Chondrocyte (in vitro differentiated cells): ENCODE measurements at places on chromosomes 16 and 17. TPM values are rescaled to one million over a fixed set of nuclear protein-coding genes. Genes with fewer than 3 reads are reported as not detected.

Gene GP1BA
- total RNA-seq = not detected in 3 replicates

Gene C16orf86
- total RNA-seq = 0.82 to 3.1 TPM (median 0.85 TPM) in 3 replicates

Gene NPIPB4
- 78.5 to 116 TPM (median 81.4 TPM) in 3 replicates for total RNA-seq

Gene SMIM36
- total RNA-seq = not detected in 3 replicates

- H3K4me1 ChIP-seq = peaks cover 11% of the 10 kb centered on the region
- no peak overlapping the region for H3K27ac ChIP-seq
- H3K36me3 ChIP-seq = no peaks in the 10 kb centered on the region
These were observed 73.4 kb downstream of the HS3ST3B1 start for GRCh38 chr17:14374268-14374667.

DNA sequence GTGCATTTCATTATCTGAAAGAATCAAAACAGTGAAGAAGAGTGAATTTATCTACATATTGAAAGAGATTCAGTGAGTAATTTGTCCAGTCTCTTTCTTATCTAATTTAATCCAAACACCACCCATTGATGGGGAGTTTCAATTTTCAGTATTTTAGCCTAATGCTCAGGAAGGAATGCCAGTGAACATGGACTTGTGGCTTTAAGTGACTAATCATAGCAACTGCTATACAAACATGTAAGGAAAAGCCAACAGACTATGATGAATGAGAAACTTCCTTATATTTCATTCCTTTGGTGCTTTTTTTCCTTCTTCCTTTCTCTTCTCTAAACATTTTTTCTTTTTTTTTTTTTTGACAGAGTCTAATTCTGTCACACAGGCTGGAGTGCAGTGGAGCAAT is 885.8 kb downstream of the KCNJ2 start:
- no peak overlapping the region for H3K27ac ChIP-seq
- H3K36me3 ChIP-seq = no peaks in the 10 kb centered on the region
- peaks cover 15% of the 10 kb centered on the region for H3K4me1 ChIP-seq
- DNase-seq = no peak
- no peak overlapping the region for H3K4me3 ChIP-seq

- no peak overlapping the region for H3K27ac ChIP-seq
- DNase-seq = no peak
- H3K4me3 ChIP-seq = peak overlapping the region; percentile 10
- peaks cover 21% of the 10 kb centered on the region for H3K4me1 ChIP-seq
- no peaks in the 10 kb centered on the region for H3K36me3 ChIP-seq
- H3K27me3 ChIP-seq = no peaks in the 10 kb centered on the region
These were observed 41.2 kb upstream of the HAS3 start for GRCh38 chr16:69064124-69064763.

- peaks cover 41% of the 10 kb centered on the region for H3K4me1 ChIP-seq
- peak overlapping the region; percentile 71 for H3K27ac ChIP-seq
- no peak for DNase-seq
- H3K36me3 ChIP-seq = no peaks in the 10 kb centered on the region
- H3K27me3 ChIP-seq = no peaks in the 10 kb centered on the region
These were observed 584 bp upstream of the STAT5B start for GRCh38 chr17:42276609-42277341.

DNA sequence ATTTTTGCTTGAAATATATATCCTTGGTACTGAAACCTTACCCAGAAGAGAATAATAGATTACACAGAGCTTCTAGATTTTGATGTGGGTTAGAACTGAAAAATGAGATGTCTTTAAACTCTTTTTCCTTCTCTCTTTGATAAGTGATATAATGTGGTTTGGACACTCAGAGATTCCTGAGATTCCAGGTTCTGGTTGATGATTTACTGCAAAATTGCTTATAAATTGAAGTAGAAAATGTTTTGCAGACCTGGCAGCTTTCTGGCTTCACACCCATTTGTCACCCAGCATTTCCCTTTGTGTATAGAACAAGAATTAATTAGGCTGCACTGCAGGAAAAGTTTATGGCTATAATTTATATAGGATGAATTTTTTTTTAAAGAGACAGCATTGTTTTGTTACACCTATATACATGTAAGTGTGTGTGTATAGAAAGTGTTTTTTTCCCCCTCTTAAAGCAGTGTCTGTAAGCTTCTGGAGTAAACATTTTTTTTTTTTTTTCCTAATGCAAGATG is 23.5 kb downstream of the AATF start:
- DNase-seq = no peak
- H3K4me1 ChIP-seq = peaks cover 10% of the 10 kb centered on the region
- H3K36me3 ChIP-seq = peaks cover 14% of the 10 kb centered on the region
- no peaks in the 10 kb centered on the region for H3K27me3 ChIP-seq

- H3K27me3 ChIP-seq = peaks cover 2% of the 10 kb centered on the region
- no peak overlapping the region for H3K27ac ChIP-seq
These were observed 69.8 kb upstream of the WSCD1 start for GRCh38 chr17:6000426-6000825.

DNA sequence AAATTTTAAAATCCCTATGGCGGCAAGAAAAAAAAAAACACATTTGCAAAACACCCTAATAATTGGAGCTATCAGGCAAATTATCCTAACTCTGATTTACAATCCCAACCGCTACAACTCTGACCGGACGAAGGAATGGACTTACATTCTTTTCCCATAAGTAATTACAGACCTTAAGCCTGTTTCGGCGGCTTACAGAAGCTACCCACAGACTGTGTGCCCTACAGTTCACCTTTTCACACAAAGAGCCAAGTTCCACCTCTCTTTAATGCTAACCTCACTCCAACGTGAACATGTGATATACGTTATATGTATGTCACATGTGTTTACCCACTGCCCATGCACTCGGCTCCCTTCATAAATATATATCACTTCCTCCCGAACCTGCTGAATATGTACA is 8.7 kb upstream of the MEAK7 start:
- DNase-seq = no peak
- no peaks in the 10 kb centered on the region for H3K36me3 ChIP-seq
- peak overlapping the region; percentile 82 for H3K27ac ChIP-seq
- H3K27me3 ChIP-seq = peaks cover 1% of the 10 kb centered on the region

- H3K36me3 ChIP-seq = peaks cover 1% of the 10 kb centered on the region
- H3K4me1 ChIP-seq = peaks cover 84% of the 10 kb centered on the region
- H3K4me3 ChIP-seq = no peak overlapping the region
- peak overlapping the region; percentile 94 for H3K27ac ChIP-seq
- no peak for DNase-seq
- no peaks in the 10 kb centered on the region for H3K27me3 ChIP-seq
These were observed 54.4 kb upstream of the LGALS9 start for GRCh38 chr17:27576477-27577083.

DNA sequence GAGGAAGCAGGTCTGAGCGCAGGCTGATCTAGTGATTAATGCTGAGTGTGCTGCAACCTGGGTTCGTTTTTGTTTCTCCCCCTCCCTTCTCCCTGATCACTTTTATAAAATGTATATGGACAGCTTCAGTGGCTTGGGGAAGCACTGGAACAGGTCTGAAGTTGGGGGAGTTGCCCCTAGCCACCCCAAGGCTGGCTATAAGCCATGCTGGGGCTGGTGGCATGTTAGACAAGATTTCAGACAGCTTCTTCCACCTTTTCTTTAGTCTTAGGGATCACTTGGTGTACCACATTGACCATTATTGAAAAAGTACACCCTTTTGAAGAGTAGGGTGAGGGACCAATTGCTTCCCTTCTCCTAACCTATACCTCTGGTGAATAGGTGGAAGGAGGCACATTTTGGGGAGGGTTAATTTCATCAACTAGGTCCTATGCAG is 3.8 kb upstream of the VAC14 start:
- no peak for DNase-seq
- H3K4me3 ChIP-seq = no peak overlapping the region
- peak overlapping the region; percentile 83 for H3K27ac ChIP-seq
- no peaks in the 10 kb centered on the region for H3K36me3 ChIP-seq
- peaks cover 48% of the 10 kb centered on the region for H3K4me1 ChIP-seq

- peak overlapping the region; percentile 93 for H3K27ac ChIP-seq
- H3K4me1 ChIP-seq = peaks cover 87% of the 10 kb centered on the region
- H3K4me3 ChIP-seq = peak overlapping the region; percentile 2
These were observed 10.6 kb downstream of the ZFHX3 start for GRCh38 chr16:73037331-73037745.

GRCh38 chr16:55136356-55137150 is 187.4 kb upstream of the IRX6 start:
- DNase-seq = no peak
- H3K4me3 ChIP-seq = no peak overlapping the region
- no peaks in the 10 kb centered on the region for H3K4me1 ChIP-seq
- H3K27me3 ChIP-seq = peaks cover 5% of the 10 kb centered on the region
- no peaks in the 10 kb centered on the region for H3K36me3 ChIP-seq

DNA sequence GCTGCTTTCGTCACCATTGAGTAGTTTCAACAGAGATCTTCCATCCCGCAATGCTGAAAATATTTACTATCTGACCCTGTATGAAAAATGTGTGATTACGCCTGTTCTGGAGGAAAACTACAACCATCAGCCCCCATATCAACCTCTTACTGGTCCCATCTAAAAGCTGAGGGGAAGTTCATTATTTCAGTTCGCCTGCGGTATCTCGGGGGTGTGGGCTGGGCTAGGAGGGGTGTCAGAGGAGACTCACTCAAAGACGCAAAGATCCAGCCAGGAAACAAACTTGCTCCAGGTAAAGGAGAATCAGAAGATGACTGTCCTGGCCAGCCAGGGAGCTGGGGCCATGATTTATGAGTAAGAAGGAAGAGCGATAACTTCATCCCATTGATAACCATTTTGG is 13.7 kb downstream of the CACNG1 start:
- H3K4me1 ChIP-seq = peaks cover 2% of the 10 kb centered on the region
- H3K36me3 ChIP-seq = peaks cover 6% of the 10 kb centered on the region
- no peak overlapping the region for H3K4me3 ChIP-seq
- no peak for DNase-seq
- H3K27me3 ChIP-seq = no peaks in the 10 kb centered on the region
- H3K27ac ChIP-seq = no peak overlapping the region

GRCh38 chr17:40307740-40308239 is 1.2 kb upstream of the RARA start:
- H3K4me1 ChIP-seq = peaks cover 23% of the 10 kb centered on the region
- H3K4me3 ChIP-seq = no peak overlapping the region
- no peaks in the 10 kb centered on the region for H3K27me3 ChIP-seq
- no peak overlapping the region for H3K27ac ChIP-seq
- no peaks in the 10 kb centered on the region for H3K36me3 ChIP-seq
- DNase-seq = no peak

DNA sequence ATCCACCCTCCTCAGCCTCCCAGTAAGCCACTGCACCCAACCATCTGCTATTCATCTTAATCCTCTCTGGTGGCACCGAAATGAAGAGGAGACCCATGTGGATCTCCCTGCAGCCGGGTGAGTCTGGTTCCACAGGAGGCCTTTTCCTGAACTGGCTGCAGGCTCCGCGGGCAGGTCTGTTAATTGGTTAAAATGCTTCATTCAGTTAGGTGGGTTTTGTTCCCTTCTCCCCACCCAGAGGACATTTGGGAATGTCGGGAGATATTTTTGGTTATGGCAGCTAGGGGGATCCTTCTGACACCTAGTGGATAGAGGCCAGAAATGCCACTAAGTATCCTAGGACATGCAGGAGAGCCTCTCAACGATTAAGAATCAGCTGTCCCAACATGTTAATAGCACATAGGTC is 16.7 kb downstream of the C16orf54 start:
- H3K27me3 ChIP-seq = peaks cover 18% of the 10 kb centered on the region
- H3K4me3 ChIP-seq = peak overlapping the region; percentile 44
- peaks cover 4% of the 10 kb centered on the region for H3K4me1 ChIP-seq
- H3K36me3 ChIP-seq = no peaks in the 10 kb centered on the region
